Activated T-cell treated with anti-CD3 and anti-CD28 coated beads, Interleukin-2, amount 50 U/mL, for 48 hours (primary cell): ENCODE measurements at places on chromosomes 2 and 18.

DNA sequence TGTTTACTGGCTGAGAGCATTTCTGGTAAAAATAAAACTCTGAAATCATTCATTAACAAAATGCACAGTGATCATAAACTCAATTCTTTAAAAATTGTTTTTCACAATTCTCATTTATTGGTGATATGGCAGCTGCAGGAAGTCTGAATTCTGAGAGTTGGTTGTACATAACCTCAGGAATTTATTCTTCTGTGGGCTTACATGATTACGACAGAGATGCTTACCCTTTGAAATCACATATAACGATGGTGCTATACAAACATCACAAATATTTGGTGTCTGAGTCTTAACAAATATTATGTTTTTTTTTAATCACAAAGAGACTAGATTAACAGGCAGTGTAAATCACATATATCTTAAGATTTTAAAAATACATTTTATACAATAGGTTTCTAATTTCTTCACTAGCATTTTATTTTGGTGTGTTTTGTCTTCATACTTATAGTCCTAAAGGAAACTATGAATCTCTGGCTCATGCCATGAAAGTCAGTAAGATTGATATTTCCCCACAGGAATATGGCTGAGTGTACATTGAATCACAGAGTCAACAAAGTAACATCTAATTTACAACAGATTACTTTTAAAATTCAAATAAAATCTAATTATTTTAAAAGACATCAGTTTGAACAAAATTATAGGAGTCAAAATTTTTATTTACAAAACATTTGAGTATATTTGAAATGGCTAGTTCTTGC is 318.8 kb upstream of the THUMPD2 start:
- DNase-seq: no peak

DNA sequence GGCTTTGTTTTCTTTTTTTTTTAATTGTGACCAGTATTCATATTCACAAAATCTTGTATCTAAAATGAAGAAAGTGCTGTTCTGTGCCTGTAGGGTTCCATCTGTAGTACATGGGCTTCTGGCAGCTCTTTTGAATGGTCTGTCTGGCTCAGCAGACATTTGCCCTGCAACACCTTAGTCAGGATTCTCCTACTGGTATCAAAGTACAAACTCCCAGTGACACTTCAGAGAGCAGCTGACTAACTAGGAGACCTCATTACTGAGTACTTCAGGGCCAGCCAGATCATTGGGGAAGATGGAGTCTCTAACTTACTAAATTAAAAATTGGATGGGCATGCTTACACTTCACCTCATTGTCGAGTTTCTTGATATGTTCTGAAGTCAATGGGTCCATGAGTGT is 39.7 kb downstream of the GRHL1 start:
- no peak for DNase-seq

DNA sequence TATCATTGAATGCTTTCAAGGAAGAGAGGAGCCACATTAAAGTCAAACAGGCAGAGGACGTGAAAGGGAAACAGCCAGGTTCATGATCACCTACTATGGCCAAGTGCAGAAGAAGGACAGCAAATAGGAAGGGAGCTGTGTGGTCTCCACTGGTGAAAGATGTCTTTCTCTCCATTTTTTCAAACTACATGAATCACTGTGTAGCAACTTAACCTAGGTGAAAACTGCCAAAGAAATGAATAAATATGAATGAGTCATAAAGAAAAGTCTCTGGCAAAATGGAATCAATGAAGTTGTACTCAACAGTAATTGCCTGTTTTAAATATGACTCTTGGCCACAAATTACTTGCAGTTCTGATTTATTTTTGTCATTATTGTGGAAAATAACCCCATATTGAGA is 452.6 kb upstream of the PKDCC start:
- DNase-seq: no peak

GRCh38 chr18:77091366-77091765 is 41.2 kb downstream of the MBP start:
- no peak for DNase-seq

DNA sequence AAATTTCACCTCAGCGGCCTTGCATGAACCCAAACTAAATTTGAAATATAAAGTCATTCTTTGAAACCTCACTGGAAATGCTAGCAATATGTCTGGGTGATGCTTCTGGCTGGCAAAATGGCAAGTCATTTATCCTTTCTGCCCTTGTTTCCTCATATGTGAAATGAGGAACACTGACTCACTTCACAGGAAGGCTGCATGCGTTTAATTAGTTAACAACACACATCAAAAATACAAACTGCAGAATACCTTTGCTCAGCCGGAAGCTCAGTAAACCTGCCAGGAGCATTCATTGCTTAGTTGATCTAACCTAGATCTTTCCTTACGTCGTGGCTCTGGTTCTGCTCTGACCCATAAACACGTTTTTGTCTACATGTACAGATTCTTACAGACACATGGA is 214.2 kb upstream of the ACVR2A start:
- no peak for DNase-seq

DNA sequence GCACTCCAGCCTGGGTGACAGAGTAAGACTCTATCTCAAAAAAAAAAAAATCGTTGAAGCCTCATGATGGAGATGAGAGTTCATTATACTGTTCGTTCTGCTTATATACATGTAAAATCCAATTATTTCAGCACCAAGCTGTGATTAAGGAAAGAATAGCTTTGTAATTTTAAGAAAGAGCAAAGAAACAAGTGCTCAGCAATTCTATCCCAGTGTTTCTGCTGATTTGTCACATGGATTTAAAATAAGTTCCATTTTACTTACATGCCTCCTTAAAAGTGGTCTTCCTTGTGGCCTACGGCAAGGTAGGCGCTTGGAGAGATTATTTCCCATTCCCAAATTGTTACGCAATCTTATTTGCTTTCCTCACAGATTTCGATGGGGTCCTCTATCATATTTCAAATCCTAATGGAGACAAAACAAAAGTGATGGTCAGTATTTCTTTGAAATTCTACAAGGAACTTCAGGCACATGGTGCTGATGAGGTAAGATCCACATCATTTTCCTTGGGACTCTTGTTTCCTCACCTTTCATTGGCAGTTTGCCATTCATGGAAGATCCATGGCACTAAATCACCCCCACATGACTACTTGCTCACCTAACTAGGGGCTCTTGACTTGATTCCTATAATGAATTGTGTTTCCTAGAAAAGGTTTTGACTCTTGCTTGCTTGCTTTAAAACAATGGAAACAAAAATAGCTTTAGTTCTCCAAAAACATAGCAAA is 11.5 kb downstream of the ARPC2 start:
- no peak for DNase-seq
